ENCODE measurements at places on chromosomes 4 and X. TPM values are rescaled to one million over a fixed set of nuclear protein-coding genes. Genes with fewer than 3 reads are reported as not detected.

MTTP gene
- polyA plus RNA-seq, result 0.04 TPM

CSAG1 gene
- polyA plus RNA-seq, result not detected

GPC3 gene
- polyA plus RNA-seq, result 0.43 TPM

GABRG1 gene
- not detected for polyA plus RNA-seq

DGAT2L6 gene
- not detected for polyA plus RNA-seq

ADRA2C gene
- 2.0 TPM for polyA plus RNA-seq

SHOX gene
- 0.03 TPM for polyA plus RNA-seq

ATP10D gene
- polyA plus RNA-seq, result 1.2 TPM

DDIT4L gene
- 160 TPM for polyA plus RNA-seq

AR gene
- 0.99 TPM for polyA plus RNA-seq

TLL1 gene
- 0.42 TPM for polyA plus RNA-seq

FOXR2 gene
- polyA plus RNA-seq, result not detected

PNMA5 gene
- not detected for polyA plus RNA-seq

L1CAM gene
- polyA plus RNA-seq, result 0.46 TPM

DNA sequence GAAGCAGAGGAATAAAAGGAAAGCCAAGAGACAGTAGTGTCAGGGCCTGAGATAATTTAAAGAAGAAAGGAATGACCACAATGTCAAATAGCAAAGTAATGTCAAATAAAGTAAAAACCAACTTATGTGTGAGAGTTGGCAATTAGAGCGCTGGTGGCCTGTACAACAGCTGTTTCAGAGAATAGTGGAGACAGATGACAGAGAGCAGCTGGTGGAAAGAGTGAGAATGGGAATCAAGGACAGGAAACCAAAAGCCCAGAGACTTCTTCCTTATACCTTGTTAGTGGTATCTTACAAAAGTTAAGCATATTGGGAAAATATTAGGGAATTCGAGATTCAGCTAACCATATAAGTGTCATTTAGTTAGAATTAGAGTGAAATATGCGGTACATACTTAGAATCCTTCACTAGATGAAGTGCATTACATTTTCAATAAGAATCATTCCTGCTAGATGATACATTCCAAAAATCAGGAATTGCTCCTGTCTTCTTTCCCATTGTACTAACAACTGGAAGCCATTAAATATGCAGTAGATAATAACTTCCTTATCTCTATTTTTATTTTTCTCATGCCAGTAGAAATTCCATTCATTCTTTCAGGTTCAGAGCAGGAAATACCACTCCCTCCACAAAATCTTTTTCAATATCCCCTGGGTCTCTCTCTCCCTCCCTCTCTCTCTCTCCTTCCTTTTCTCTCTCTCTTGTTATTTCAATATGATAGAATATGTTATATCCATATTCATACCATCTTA, 525.4 kb downstream of the CENPC start:
- no peak for DNase-seq

GRCh38 chr4:126957556-126957955, 675.2 kb upstream of the INTU start:
- no peak for DNase-seq

DNA sequence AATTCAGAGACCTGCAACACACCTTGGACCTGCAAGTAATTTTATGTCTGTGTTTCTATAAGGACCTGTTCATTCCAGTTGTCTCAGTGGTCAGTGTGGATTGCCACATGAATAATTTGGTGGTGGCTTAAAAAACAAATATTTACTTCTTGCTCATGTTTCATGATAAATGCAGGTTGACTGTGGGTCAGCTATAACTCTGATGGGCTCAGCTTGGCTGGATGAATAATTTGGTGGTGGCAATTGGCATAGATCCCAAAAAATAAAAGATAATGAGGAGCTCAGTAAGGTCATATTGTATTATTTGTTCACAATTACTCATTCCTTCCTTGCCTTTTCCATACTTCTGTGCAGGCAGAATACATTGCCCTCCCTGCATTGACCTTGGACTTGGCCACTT, 18.9 kb upstream of the SCRG1 start:
- no peak for DNase-seq

DNA sequence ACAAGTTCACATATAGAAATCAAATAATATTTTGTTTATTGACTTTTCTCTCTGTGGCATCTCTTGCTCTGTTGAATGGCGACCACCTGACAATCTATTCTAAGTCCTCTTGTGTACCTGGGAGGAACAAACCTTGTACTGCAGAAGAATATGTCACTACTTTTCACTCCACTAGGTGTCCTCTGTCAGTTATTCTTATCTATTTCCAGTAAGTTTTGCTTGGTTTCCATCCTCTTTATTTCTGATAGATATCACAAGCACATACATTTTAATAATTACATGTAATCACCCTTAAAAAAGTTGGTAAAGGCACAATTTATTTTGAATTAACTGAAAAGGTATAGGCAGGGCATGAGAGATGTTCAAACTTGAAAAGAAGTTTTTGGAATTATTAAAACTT, 238.4 kb downstream of the SNCA start:
- DNase-seq, result no peak

DNA sequence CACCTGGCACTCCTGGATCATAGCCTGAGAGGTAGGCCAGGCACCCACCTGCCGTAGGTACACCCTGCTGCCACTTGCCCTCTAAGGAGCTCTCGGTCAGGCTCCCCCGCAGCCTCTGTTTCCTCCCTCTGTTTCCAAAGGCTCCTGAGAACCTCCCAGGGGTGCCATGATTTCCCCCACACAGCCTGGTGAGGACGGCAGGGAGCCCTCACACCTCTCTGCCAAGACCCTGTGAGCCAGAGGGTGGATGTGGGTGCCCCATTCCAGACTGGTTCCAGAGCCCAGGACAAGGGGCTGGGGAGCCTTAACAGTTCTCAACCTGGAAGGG, 1.6 kb upstream of the ABLIM2 start:
- no peak for DNase-seq

DNA sequence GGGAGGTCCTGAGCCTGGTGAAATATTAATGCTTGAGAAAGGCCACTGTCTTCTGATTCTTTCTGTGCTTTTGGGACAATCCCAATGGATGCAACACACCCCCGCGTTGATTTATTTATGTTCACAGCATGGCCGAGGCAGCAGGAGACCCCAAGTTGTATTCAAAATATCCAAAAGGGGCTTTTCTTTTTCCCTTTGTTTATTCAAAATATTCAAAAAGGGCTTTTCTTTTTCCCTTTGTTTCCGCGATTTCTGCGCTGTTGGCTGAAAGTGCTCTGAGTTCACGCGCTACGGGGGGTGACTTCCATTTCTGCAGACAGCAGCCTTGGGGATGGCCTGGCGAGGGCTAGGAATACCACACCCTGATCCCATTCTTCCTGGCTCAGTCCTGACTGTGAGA, 59.5 kb upstream of the PPP2R3B start:
- no peak for DNase-seq

DNA sequence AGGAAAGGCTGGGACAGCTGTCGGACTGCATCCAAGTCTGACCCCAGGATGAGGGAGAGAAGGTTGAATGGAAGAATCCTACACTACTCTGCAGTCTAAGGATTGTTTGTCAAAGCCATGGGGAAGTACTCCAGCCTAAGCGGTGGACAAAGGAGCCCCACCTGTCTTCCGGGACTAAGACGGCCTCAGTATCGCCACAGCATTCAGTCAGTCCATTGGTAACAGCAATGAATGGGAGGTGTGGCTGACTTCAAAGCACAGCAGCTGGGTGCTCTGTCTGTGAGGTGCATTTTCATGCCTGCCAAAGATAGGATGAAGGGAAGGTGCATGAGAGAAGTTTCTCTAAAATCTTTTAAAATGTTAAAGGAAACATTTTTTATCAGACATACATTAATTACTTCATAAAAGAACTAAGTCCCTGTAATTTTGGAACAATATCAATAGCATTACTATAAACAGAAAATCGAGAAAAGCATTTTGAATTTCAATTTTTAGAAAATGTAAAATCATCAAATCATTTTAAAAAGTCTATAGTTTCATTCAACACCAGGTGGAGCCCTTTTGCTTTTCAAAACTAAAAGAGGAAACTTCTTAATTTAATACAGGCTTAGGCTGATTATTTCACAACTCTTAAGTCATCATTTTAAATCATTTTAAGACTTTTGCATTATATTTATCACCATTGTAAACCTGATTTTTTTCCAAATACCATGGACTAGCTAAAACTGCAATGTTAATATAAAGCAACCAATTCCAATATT, 27.6 kb upstream of the INTU start:
- DNase-seq, result no peak

- DNase-seq, result no peak
Observed at GRCh38 chr4:166987026-166987425, 247.3 kb downstream of the SPOCK3 start.

- no peak for DNase-seq
Observed at GRCh38 chr4:6961496-6962210, 52.0 kb downstream of the TBC1D14 start.

DNA sequence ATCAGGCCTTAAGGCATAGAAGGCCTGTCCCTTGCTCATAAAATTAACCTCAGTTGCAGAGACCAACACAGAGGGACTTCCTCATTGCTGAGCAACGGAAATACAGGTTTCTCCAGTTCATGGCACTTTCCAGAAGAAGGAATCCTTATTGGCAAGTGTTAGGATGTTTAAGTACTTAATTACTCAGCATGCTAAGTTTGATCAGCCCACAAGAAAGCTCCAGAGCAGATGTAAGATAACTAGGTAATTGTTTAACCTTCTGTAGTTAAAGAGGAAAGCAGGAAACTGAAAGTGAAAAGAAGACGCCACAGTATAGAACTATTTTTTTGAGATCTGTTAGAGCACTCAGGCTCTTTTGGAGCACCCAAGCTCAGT, 33.5 kb downstream of the SMS start:
- DNase-seq, result no peak

DNA sequence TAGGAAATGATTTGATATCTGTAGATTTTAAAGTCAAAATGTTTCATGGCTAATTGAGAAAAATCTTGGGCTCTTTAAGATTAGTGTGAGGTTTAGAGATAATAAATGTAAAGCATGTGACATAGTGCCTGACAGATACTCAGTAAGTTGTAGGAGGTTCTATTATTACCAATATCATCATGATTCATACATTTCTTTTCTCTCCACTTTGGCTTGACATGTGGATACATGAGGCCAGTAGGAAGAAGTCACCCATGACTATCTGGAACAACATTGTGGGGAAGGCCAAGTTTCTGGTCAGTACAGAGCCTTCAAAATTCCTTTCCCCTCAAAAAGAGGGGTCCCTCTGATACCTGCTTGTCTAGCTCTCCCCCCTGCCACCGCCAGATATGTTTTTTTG, 91.2 kb upstream of the SORBS2 start:
- DNase-seq, result no peak

GRCh38 chr4:155809835-155810234, 51.0 kb downstream of the GUCY1B1 start:
- no peak for DNase-seq

DNA sequence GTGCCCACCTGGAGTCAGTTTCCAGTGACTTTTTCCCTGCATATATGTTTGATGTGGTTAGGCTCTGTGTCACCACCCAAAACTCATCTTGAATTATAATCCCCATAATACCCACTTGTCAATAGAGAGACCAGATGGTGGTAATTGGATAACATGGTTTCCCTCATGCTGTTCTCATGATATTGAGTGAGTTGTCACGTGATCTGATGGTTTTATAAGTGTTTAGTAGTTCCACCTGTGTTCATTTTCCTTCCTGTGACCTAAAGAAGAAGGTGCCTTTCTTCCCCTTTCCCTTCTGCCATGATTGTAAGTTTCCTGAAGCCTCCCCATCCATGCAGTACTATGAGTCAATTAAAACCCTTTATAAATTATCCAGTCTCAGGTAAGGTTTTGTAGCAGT, 740.9 kb downstream of the ARAP2 start:
- DNase-seq, result no peak

GRCh38 chrX:40157228-40158035, 59.7 kb upstream of the BCOR start:
- no peak for DNase-seq

DNA sequence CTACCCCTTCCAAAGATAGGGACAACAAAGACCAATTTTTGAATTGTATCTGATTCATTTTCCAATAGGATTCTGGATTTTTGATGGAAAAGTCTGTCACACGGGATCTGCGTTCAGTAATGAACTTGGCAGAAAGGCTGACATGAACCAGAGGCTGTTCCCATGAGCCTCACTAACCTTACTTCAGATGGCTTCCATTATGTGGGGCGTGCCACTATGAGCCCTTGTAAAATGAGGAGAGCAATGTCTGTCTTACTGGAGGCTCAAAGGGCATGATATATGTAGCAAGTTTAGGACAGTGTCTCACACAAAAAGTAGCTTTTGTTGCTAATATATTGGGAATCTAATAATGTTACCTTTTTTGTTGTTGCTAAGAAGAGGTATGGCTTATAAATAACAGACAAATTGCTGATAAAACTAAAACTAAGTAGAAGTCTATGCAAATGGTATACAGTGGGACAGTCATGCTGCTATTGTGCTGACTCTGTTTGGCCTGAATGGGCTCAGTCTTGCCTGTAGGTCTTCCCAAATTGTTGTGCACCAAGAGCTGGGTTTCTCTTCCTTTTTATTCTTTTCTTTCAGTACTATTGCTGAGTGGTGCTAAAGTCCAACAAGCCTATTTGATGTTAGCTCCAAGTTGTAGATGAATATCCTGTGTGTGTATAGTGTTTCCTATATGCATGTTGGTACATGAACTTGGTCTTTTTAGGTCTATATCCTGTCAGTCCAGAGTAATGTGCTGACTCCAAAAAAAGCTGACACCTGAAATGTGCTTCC, 132.1 kb downstream of the SPRY1 start:
- no peak for DNase-seq

DNA sequence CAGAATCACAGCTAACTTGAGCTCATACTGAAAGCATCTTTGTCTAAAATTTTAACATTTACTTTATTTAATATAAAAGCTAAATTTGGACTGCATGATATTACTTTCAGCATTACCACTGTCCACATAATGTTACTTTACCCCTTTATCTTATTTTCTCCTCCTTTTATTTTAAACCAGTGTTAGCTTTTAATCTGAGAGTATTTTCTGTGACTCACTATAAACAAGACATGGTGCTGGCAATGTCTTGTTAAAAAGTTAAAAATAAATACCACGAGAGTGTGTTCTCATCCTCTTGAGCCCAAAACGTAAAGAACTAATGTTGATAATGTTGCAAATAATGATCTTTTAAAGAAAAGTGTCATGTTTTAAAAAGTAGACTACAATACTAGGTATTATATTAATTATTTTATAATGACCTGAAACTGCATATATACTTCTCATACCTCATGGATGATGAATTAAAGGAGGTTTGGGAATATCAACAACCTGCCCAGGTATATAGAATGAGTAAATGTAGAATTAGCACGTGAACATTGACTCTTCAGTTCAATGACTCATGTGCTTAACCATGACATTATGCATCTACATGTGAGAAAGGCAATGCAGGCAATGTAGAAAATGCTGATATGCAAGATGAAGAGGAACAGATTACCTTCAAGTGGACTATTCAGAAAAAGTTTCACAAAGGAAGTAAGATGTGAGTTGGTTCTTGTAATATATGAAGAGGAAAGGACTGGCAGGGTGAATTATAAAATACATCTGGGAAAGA, 454.1 kb upstream of the ADGRL3 start:
- no peak for DNase-seq
